ENCODE measurements at places on chromosomes 1 and 21. TPM values are rescaled to one million over a fixed set of nuclear protein-coding genes. Genes with fewer than 3 reads are reported as not detected.

The MAGI3 gene
- total RNA-seq = 5.4 TPM

The AQP10 gene
- total RNA-seq = 0.16 TPM

The FASLG gene
- not detected for total RNA-seq

The HES4 gene
- 34.0 TPM for total RNA-seq

The MAP10 gene
- 3.2 TPM for total RNA-seq
